ENCODE measurements at places on chromosomes 1 and 21. TPM values are rescaled to one million over a fixed set of nuclear protein-coding genes. Genes with fewer than 3 reads are reported as not detected.

DNA sequence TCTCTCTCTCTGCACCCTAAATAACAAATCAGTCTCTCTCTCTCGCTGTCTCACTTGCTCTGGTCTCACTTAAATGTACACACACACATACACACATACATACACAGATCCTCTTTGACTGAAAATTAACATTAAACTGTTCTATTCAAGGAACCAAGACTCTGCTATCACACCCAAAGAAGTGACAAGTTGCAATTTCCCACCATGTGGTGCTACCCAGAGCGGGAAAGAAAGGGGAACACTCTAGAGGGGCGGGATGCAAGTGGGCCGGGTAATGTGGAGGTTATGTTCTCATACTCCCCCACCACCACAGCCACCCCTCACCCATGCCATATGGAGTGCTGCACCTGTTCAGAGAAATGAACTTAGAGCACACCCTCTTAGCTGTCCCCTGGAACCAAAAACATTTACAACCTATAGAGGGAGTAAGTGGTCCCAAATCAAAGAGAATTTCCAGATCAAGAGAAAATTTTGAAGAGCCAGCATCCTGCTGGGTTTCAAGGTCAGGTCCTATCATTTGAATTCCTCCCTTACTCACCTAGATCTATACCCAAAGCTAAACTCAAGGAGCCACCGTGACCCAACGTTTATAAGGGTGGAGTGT lies 319.4 kb downstream of the BRINP2 start:
- no peak for DNase-seq

Gene SAMSN1
- not detected for polyA plus RNA-seq

Gene INKA2
- 2.3 TPM for polyA plus RNA-seq

Gene HES2
- polyA plus RNA-seq: not detected

Gene BSND
- not detected for polyA plus RNA-seq

Gene NR5A2
- polyA plus RNA-seq: 0.11 TPM

DNA sequence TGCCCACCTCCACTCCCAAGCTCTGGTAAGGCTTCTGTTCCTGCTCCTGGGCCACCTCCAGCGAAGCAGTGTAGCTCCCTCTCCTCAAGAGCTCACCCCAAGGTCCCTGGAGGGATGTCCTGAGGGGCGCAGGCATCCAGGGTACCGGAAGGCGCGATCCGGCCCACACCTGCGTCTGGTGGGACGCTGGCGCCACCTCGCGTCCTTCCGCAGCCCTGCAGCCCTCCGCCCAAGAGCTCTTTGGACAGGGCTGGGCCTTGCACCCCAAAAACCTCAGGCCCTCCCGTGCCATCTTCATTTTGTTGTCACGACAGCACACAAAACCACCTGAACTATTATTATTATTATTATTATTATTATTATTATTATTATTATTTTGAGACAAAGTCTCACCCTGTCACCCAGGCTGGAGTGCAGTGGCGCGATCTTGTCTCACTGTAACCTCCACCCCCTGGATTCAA lies 49.2 kb upstream of the PAX7 start:
- DNase-seq: no peak

DNA sequence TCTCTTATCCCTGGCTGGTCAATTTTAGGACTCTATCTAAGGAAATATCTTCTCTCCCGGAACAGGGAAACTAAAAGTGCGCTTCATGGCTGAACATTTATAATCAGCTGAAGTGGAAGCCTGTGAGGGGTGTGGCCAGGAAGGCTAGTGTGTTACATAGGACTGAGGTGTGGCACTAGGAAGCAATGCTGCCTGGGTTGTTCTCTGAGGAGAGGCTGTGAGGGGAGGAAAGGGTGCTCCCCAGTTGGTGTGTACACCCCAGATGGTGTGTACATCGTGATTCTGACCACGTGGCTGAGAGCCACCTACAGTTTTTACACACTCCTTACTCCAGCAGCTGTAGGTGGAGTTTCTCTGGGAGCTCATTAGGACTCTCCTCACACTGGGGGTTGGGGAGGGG lies 16.3 kb downstream of the NTPCR start:
- no peak for DNase-seq

GRCh38 chr1:233439721-233440120 lies 112.2 kb downstream of the MAP3K21 start:
- no peak for DNase-seq

- DNase-seq: no peak
Measured at GRCh38 chr1:196654271-196654670, 2.4 kb downstream of the CFH start.

GRCh38 chr21:33332143-33332542 lies 7.4 kb downstream of the IFNAR1 start:
- DNase-seq: no peak

Gene ABCD3
- polyA plus RNA-seq: 7.3 TPM

DNA sequence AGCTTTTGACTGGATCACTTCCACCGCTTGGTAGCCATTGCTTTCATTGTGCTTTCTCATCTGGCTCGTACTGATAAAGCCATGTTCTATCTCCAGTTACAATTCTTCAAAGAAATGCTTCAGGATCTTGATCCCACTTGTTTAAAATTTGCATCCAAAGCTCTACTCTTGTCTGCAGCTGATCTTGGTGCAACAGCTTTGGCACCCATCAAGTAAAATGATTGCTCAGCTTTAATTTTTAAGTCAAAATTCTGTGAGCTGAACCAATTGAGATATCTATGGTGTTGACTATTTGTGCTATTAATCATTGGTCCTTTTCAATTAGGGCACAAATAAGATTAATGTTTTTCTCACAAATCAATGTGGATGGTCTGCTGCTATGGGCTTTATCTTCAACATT lies 54.8 kb upstream of the DUSP10 start:
- DNase-seq: no peak

- no peak for DNase-seq
Measured at GRCh38 chr1:158274797-158275196, 14.9 kb upstream of the CD1C start.

DNA sequence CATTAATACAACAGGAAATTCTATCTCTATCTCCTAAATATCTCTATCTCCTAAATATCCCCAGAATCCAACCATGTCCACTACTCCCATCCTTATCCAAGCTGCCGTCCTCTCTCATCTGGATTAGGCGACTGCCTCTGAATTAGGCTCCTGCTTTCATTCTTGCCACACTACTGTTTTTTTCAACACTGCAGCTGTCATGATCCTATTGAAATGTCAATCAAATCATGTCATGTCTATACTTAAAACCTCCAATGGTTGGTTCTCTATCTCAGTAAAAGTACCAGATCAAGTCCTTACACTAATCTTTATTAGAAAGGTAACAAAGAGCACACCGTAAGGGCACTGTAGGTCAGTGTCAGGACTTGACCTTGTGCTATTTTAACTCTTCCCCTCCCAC lies 82.0 kb upstream of the NFIA start:
- no peak for DNase-seq

Gene OLFML3
- 72.6 TPM for polyA plus RNA-seq

Gene NCAM2
- 0.83 TPM for polyA plus RNA-seq

DNA sequence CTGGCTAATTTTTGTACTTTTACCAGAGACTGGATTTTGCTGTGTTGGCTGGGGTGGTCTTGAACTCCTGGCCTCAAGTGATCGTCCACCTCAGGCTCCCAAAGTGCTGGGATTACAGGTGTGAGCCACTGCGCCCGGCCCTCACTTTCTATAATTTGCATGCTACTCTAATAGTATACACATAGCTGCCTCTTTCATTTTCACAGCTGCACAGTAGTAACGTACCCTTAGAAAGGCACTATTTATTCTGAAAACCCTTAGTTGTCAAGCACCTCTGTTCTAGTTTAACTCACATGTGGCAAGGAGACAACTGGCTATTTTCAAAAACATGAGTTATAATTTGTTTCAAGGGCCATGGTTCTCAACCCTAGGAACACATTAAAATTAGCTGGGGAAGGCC lies 17.2 kb downstream of the TPM3 start:
- no peak for DNase-seq

Gene ZNF683
- polyA plus RNA-seq: not detected

DNA sequence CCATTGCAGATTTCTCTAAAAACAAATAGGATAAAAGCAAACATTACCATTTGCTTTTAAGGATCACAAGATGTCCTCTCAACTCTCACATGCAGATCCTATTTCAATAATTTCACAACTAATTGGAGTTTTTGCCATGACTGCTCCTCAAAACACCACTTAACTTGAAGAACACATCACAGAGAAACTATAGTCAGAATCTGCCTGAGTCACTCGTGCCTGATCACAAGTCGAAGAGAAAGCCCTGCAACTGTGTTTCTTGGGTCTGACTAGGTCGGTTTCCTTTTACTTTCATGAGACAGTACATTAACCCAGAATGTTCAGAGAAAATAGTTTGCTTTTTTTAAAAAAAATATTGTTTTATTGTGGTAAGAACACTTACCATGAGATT lies 46.3 kb upstream of the SMYD2 start:
- DNase-seq: no peak

Gene ZNF648
- not detected for polyA plus RNA-seq

Gene OPRD1
- polyA plus RNA-seq: not detected

DNA sequence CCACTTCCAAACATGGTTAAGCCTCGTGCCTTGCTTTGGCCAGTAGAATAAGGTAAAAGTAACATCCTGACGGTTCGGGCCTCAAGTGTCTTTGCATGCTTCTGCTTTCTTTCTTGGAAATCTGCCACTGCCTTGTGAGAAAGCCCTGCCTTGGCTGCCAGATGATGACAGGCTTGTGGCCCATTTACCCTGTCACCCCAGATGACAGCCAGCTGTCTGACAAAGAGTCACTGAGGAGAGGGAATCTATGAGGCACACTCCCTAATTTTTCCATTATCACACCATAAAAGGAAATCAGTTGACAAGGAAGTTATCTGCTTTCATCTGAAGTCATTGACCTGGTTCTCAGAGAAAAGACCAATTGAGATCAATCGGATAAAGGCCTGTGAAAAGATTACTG lies 199.8 kb downstream of the USH2A start:
- no peak for DNase-seq

GRCh38 chr1:30763651-30764248 lies 6.2 kb upstream of the LAPTM5 start:
- DNase-seq: peak; percentile 18

DNA sequence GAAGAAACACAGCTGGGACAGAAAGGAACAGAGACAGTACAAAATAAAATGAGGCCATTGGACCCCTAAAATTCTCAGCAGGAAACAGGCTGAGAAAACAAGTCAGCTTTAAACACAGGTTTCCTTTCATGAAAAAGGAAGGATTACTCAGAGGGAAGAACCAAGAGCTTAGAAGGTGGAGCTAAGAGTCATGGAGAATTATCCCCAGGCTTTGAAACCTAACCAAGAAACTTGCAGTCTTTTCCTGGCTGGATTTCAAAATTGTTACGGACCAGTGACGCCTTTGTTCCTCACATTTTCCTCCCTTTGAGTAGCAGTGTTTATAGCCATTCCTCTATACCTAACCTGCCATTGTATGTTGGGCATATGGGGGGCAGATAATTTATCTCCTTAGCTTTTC lies 8.8 kb downstream of the HMGB4 start:
- DNase-seq: no peak

DNA sequence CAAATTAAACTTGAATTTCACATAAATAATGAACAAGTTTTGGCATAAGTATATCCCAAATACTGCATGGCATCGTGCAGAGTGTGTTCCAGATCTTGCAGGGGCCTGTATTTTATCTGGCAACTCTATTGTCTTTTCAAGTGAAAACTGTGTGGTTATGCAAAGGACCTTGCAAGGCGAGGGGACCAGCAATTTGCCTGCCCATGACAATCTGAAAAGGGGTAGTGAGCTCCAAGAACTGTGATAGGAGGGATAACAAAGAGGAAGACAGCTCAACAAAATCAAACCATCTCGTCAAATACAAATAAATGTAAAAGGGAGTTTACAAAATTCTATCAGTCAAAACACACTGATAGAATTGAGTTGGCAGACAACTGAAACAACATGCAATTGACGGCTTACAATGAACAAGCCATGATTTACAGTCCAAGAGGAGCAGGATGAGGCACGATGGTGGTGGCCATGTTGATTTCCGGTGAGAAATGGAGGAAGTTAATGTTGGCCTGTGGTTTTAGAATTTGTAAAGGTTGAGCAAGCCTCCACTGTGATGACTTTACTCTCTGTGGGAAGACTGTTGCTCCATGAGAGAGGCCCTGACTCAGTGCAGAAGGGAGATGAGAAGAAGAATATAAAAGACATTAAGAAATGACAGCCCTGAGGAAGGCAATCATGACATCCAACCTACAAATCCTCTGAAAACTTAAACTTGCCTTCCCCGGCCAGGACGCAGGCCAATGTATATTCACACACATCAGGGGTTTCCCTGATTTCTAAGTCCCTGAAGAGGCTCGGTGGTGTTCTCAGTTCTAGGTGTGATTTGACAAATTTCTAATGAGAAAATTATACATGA lies 132.2 kb downstream of the ADSS2 start:
- peak; percentile 59 for DNase-seq

Gene HDGF
- 180 TPM for polyA plus RNA-seq

Gene NUCKS1
- 78.8 TPM for polyA plus RNA-seq

Gene LIN28A
- not detected for polyA plus RNA-seq

DNA sequence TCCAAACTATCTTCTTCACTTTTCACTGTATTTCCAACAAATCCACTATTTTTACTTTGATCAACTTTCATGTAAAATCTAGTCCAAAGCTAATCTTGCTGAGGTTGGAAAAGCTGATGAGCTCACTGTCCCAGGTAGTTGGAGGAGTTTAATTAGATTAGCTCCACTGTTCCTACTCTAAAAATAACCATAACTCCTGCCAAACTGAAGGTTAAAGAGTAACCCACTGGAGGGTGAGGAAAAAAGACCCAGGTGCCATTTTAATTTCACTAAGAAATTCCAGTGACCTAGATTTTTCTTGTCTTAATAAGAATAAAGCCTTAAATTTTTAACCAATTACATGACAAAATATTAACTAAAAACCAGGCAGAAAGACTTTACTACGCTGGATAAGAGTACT lies 15.3 kb downstream of the DCAF8 start:
- no peak for DNase-seq

Gene PERM1
- polyA plus RNA-seq: not detected

Gene ANGPTL3
- polyA plus RNA-seq: not detected

GRCh38 chr1:225596736-225597135 lies 56.2 kb downstream of the ENAH start:
- no peak for DNase-seq

GRCh38 chr1:9691691-9692090 lies 40.2 kb downstream of the PIK3CD start:
- DNase-seq: no peak

Gene VSIG8
- polyA plus RNA-seq: not detected

Gene C1orf74
- polyA plus RNA-seq: 1.3 TPM

Gene CD5L
- polyA plus RNA-seq: not detected

DNA sequence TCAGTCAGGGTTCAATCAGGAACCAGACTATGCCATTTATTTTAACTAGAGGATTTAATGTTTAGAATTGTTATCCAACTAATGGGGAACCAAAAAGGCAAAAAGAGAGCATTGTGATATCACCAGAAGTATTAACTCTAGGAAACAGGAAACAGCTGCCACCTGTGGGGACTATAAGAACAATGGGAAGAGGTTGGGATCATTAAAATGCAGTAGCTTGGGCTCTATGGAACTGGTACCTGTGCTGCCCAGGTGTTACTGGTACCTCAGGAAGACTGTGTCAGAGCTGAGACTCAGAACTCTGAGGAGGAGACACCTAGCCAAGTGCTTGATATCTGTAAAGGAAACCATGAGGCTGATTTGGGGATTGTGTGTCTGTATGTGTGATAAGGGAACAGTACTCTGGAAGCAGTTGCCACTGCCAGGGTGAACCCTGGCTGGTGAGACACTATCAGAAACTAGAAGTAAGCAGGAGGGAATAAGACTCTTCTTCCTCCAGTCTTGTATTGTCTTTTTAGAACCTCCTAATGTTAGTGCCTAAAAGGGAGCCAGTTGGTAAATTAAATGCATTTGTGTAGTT lies 49.4 kb downstream of the MAN1A2 start:
- no peak for DNase-seq

GRCh38 chr1:162422662-162423375 lies 10.9 kb upstream of the SH2D1B start:
- no peak for DNase-seq

Data from BJ (cell line).